Mesendoderm (in vitro differentiated cells): ENCODE measurements at places on chromosomes 4 and X.

- no peak for DNase-seq
These were observed at the start of gene SEL1L3 for GRCh38 chr4:25862411-25863346. SEL1L3 (minus strand) TSS chr4:25862988; CDS start chr4:25862836, 152 bp downstream.

- no peak for DNase-seq
These were observed 641.5 kb downstream of the GABRG1 start for GRCh38 chr4:45482346-45482745.

DNA sequence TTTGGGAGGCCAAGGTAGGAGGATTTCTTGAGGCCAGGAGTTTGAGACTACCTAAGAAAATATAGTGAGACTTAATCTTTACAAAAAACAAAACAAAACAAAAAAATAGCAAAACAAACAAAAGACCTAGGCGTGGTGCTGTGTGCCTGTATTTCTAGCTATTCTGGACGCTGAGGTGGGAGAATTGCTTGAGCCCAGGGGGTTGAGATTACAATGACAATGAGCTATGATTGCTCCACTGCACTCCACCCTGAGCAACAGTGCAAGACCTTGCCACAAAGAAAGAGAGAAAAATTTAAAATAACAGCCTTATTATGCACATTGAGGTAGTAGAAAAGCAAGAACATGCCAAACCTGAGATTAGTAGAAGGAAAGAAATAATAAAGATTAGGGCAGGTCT lies 657.7 kb downstream of the PDHA2 start:
- DNase-seq: no peak

DNA sequence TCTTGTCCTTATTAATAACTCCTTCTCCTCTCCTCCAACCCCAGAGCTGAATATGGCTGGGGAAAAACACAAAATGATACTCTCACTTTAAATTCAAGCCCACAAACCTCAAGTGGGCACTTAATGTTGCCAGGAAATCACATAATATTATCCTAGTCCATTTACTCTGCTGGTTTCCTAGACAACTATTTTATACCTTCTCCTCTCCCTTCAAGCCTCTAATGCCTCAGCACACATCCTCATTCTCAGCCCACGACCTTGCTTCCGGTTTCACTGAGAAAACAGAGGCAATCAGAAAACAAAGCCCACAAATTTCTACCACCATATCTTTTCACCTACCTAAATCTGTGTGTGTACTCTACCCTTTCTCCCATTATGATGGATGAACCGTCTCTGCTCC lies 12.1 kb upstream of the CLCN5 start:
- DNase-seq: no peak

GRCh38 chr4:16122308-16122711 lies 38.5 kb upstream of the PROM1 start:
- no peak for DNase-seq

DNA sequence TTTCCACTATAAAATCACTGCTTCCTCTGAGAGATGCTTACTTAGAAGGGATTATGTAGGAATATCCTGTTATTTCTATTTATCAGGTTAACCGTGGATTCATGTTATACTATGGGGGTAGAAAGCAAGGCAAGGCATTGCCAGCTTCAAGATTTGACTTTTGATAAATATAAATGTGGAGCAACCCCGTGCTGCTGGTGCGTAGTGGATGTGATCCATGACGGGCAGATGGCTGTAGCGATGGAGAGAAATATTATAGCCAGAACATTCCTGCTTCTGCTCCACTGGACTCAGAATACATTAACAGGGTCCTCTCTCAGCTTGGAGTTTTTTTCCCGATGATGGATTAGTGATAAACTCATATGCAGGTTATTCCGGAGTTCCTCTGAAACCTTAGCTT lies 157.6 kb downstream of the TENM3 start:
- DNase-seq: no peak

DNA sequence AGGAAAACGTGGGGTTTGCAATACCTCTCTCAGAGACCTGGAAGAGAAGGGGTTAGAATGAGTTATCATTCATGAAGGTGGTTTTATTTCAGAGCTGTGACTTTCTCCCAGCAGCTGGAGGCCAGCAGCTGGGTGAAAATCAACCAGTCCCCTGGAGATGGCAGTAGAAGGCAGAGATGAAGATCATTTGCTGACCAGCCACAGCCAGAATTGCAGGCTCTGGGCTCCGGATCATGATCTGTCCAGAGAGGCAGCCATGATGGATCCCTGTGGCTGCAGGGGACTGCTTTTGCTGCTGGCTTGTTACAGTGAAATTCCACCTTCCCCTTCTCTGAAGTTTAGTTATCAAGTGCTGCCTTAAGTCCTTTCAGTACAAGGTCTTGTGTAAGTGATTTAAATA lies 46.9 kb upstream of the TAB3 start:
- peak; percentile 60 for DNase-seq

- DNase-seq: no peak
These were observed 80.8 kb downstream of the AWAT2 start for GRCh38 chrX:69968950-69969349.

GRCh38 chr4:71765350-71765749 lies 18.5 kb downstream of the GC start:
- peak; percentile 23 for DNase-seq

- no peak for DNase-seq
These were observed 60.1 kb downstream of the APBB2 start for GRCh38 chr4:41154010-41154813.

DNA sequence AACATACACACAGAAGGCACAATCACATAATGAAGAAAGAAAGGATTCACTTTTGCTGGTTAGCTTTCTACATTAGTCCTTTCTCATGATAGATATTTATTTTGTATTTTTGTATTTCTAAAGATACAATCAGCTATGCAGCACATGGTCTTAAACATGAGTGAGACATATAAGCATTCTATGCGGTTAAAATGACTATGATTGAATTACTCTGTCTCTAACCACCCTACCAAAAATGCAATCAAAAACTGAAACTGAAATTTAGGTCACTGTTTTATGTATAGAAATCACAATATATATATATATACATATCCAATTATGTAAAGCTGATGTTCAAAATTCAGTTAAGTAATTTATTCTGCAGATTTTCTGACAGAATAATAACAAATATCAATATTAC lies 21.9 kb downstream of the CXXC4 start:
- DNase-seq: no peak

GRCh38 chr4:151783867-151784266 lies 23.1 kb upstream of the GATB start:
- DNase-seq: no peak

GRCh38 chr4:4640692-4641091 lies 98.8 kb upstream of the STX18 start:
- DNase-seq: peak; percentile 91

DNA sequence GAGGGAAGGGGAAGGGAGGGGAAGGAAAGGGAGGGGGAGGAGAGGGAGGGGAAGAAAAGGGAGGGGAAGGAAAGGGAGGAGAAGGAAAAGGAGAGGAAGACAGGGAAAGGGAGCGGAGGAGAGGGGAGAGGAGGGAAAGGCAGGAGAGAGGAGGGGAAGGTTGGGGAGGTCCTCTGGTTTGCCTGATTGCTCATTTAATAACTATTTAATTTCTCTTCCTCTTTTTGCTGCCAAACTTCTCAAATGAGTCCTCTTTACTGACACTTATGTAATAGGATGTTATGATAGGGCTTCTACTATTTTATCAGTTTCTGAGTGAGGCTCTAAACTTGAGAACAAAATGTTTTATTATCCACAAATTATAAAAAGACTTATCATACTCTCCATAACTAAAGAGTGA lies 35.4 kb upstream of the PPA2 start:
- no peak for DNase-seq

GRCh38 chrX:12301288-12301687 lies 163.0 kb downstream of the FRMPD4 start:
- no peak for DNase-seq

GRCh38 chr4:91729851-91730250 lies 573.9 kb upstream of the GRID2 start:
- DNase-seq: no peak

GRCh38 chr4:7206385-7206784 lies 14.0 kb downstream of the SORCS2 start:
- peak; percentile 51 for DNase-seq

DNA sequence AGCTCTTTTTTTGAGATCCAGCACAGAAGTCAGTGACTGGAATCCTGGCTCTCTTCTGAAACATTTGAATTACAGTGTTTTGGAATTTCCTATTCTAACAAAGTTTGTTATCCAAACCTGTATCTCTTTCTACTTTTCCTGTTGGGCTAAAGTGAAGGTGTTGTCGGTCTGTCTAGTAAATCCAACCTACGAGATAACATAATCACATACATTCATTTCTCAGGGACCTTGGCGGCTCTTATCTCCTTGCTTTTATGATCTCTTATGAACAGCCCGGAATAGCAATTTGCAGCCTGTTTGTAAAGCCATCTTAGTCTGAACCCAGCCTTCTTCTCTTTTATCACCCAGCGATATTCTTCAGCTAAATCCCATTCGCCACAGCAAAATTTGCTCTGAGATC lies 14.5 kb downstream of the PPARGC1A start:
- DNase-seq: no peak

- DNase-seq: peak; percentile 63
These were observed 460.3 kb downstream of the MID1IP1 start for GRCh38 chrX:39261446-39262147.

DNA sequence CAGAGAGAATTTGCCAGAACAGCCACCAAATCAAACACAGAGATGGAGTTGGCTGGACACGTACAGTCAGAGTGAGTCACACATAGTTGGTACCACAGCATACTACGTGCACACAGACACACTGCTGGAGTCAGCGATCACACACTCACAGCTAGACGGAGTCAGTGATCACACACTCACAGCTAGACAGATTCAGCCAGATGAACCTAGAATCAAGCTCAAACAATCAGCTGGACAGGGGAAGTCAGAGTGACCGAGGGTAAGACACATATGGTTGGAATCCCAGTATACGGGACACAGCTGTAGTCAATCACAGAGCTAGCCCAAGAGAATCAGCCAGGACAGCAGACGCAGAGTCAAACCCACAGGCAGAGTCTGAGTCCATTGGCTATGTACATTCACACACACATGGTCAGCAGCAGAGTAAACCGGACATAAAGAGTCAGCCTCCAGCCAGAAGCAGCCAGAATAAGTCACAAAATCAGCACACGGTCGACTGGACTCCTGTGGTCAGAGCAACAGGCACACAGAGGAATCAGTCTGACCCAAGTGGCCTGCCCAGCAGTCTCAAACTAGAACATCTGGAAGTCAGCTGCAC lies 4.6 kb downstream of the SLC38A5 start:
- DNase-seq: no peak

- no peak for DNase-seq
These were observed 52.4 kb downstream of the PPP2R2C start for GRCh38 chr4:6420036-6420435.

- DNase-seq: peak; percentile 55
These were observed 248.1 kb downstream of the EVC2 start for GRCh38 chr4:5460106-5460801.

DNA sequence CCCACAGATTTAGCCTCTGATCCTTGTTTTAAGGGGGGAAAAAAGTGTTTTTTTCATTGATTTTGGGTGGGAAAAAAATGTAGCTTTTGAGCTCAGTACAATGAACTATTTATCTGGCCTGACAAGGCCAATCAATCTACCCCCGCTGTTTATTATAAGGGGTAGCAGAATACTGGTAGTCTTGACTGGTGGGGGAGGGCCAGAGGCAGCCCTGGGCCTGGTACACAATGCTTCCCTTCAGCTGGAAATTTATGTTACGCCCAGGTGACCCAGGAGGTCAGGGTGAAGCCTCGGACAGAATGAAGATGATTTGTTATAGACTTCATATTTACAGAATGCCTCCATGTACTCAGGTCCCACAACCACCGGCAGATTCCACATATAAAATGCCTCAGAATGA lies 143.2 kb downstream of the SH3KBP1 start:
- no peak for DNase-seq

DNA sequence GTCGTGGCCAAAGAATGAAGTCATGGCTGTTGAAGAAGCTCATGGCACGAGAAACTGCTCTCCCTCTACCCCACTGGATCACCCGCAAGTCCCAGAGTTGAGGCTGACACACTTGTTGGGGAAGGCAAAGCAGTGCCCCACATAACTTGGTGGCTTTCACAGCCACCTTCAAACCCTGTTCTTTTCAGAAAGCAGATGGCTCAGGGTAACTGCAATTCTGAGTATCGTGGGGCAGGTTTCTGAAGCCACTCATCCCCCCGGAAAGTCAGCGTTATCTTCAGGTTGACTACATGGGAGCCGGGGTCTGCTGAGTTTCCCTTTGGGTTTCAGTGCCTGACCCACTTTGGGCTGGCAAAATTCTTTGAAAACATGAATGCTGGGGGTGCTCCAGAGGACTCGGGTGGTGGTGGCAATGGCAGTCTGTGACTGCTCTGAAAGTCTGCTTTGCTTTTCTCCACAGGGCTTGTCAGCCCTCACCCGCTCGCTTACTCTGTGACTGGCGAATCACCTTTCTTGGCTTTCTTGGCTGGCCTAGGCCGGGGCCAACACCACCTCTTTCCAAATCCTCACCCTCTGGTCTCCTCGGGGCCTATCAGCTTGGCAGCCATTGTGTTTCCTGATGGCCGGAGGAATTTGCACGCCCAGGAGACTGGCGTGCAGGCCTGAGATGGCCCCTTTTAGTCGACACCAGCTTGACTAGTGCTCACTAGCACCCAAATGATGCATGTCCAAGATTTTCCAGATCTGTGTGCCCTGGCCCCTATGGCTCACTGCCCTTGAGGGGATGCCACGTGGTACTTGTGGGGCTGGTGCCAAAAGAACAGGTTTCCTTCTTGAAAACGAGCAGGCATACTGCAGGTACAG lies 7.3 kb downstream of the PPP1R3F start:
- no peak for DNase-seq

DNA sequence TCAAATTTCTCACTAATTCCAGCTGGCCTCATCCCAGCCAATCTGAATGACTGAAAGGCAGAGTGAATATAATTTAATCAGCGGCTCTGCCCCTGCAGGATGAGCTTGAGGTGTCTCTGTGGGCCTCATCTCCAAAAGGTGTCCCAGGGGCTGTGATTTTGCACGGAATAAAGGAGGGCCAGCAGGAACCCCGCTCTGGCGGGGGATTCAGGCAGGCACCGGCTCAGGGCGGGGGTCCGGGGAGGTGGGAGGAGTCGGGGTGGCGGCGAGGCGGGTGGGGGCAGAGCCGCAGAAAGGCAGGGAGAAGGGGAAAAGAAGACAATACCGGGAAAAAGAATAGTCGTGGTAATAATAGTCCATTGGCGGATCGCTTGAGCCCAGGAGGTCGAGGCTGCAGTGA lies 16.0 kb upstream of the ERCC6L start:
- no peak for DNase-seq

DNA sequence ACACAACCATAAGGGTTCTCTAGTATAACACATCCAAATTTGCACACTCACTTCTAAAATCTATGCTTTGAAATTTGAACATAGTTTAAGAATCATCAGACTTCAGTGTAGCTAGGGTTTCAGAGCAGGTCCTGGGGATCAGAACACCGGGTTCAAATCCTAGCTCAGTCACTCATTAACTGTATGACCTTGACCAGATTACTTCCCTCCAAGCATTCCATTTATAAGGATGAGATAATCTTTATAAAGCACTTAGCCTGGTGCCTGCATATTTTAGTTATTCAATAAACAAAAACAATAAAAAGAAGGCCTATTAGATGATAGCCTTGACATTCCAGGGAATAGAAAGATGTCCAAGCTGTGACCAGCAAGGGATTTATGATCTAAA lies 4.8 kb upstream of the STBD1 start:
- no peak for DNase-seq

- peak; percentile 48 for DNase-seq
These were observed 5.9 kb downstream of the EMCN start for GRCh38 chr4:100511896-100512295.

- peak; percentile 78 for DNase-seq
These were observed 44.7 kb upstream of the FGF13 start for GRCh38 chrX:138756234-138756633.
